Naive thymus-derived CD8-positive, alpha-beta T cell (primary cell): ENCODE measurements at places on chromosomes 1 and 21. TPM values are rescaled to one million over a fixed set of nuclear protein-coding genes. Genes with fewer than 3 reads are reported as not detected.

PAPPA2 gene
- total RNA-seq = 0.47 TPM

GRCh38 chr1:109653306-109653705 lies 2.6 kb upstream of the GSTM4 start:
- DNase-seq = no peak

HTR6 gene
- total RNA-seq = not detected

DNA sequence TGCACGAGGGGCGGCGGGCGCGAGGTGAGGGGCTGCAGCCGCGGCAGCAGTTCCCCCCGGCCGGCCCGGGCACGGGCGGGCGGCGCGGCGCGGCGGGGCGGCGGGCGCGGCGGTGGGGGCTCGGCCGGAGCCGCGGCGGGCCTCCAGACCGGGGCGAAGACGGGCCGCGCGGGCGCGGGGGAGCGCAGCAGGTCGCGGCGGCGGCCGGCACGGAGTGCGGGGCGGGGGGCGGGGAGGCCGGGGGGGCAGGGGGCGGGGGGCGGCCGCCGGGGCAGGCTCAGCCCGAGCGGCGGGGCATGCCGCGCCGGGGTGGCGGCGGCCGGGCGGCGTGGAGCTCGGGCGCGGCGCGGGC lies 311 bp downstream of the IRF2BP2 start:
- no peak for DNase-seq

TMPRSS15 gene
- not detected for total RNA-seq

DNA sequence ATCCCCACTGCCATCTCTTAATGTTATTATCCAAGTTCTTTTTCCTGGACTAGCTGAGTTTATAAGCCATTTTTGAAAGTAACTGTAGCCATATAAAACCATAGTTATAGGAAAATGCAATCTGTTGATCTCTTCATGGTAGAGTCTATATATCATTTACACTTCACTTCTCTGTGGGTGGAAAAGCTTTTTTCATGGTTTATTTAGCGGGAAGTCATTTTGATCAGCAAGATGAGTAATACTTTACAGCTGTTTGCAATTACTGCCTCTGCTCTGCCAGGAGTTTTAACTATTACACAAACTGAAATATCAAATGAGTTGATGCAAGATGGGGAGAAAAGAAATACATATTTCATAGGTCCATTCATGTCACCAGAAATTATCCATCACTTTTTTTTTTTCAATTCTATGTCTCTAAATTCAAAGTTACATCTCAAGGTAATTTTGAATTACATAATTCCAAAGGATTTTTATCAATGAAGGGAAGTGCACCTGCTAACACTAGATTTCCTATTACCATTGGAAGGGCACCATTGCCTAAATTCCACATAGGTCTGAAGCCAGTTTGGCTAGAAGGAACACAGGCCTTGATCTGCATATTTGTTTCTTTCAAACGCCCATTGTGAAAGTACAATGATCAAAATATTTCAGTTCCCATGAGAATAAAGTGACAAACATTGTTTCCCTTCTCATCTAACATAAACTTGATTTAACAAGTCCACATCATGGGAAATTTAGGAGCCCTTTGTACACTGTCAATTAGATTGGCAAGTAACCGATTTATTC lies 296.7 kb downstream of the ZNF326 start:
- DNase-seq = no peak

SH3BGR gene
- 3.5 TPM for total RNA-seq

DNA sequence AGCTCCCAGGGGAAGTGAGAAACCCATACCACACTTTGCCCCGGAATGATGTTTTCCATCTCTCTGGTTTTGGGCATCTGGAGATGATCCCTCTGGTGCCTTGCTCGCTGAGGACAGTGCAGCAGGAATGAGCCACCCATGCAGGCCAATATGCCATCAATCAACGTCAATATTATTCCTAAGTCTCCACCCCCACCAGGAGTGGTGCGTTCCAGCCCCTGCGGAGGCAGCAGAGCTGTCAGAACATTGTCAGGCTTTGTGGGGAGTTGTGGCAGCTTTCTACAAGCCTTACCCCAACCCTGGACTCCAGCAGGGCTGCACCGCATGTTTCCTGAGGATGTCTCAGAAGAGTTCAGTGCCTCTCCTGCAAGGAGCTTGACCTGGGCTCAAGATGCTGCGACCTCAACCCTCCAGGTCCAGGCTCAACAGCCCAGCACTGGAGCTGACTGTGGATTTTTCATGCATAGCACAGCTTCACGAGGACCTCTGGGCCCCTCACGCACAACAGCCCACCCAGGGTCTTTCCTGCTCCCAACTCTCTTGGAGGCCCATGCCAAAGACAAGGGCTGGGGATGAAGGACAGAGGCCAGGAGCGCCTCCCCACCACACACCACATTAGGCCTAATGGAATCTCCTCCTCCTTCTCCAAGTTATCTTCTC lies 67.5 kb downstream of the PSMG1 start:
- no peak for DNase-seq

- no peak for DNase-seq
These were observed 8.0 kb downstream of the SDHB start for GRCh38 chr1:17045634-17046333.

- DNase-seq = no peak
These were observed 323.0 kb upstream of the PLD5 start for GRCh38 chr1:242847390-242847993.

- DNase-seq = no peak
These were observed 2.8 kb downstream of the ALDH4A1 start for GRCh38 chr1:18899363-18900049.

- no peak for DNase-seq
These were observed 774 bp upstream of the ANGPTL7 start for GRCh38 chr1:11188381-11188780.

PEAR1 gene
- not detected for total RNA-seq

- no peak for DNase-seq
These were observed 218.5 kb upstream of the ZC3H12A start for GRCh38 chr1:37255868-37256267.

DNA sequence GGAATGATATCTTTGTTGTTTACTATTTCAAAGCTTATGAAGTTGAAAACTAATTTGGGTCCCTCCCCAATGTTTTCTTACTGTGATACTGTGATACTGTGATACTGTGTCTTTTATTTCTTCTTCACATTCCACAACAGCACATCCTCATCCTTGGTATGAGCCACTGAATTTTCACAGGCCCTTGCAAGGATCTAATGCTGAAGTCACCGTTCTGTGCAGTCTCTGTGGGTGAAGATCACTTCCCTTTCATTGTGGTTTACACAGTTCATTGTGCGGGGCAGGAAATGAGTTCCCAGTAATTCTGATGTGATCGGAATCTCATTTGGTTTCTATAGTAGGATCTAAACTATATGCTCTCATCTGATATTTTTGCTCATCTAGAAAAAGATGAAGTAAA lies 32.1 kb upstream of the PAXBP1 start:
- no peak for DNase-seq

DNA sequence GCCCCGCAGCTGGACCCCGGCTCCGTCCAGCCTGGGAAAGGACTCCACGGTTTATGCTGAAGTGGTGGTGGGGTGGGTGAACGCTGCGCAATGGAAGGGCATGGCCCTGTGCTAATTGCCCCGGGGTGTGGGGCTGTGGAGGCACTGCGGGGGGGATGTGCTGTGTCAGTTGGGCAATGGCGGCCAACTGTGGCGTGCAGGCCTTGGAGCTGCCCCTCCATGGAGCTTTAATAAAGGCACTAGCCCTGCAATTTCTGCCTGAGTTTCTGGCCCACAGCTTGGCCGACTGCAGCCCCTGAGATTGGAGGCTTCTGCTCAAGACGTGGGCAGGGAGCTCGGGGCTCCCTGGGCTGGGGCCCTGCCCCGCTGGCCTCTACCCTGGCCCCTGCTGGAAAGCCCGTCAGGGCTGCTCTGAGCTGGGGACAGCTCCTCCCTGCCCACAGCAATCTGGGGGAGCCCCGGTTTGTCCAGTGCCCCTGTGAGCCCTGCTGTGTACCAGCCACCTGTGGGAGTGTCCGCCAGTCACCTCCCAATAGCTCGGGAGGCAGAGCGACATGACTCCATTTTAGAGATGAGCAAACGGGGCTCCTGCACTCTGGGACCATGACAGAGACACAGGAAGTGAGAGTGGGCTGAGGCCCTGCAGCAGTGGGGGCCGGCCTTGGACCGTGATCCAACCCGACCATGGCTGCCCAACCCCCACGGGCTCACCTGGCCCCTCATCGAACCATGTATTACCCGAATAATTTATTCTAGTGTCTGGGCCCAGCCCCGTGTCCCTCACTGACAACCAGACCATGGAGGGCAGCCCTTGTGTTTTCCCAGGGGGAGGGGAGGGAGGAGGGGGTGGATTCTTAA lies 8.7 kb upstream of the TNFRSF14 start:
- DNase-seq = peak; percentile 52

DNA sequence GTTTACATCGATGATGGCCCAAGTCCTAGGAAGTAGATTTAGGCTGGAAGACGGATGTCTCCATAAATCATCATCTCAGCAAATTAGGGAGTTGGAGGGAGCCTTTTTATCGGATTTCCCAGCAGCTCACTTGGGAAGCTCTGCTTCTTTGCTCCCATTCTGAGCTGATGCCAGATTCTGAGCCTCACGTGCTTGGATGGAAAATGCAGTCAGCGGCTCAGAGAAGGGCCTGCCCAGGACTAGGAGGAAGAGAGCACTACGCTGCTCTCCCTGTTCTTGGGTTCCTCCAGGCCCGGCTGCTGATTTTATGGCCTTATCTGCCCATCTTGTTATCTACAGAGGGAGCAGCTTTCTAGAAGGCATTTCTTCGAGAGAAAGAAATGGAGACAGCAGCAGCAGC lies 42.0 kb downstream of the UBIAD1 start:
- DNase-seq = no peak

DCAF8 gene
- 256 TPM for total RNA-seq

LHX8 gene
- total RNA-seq = not detected

OPRD1 gene
- total RNA-seq = not detected

- DNase-seq = no peak
These were observed 347.7 kb downstream of the TGFB2 start for GRCh38 chr1:218692808-218693207.

DNA sequence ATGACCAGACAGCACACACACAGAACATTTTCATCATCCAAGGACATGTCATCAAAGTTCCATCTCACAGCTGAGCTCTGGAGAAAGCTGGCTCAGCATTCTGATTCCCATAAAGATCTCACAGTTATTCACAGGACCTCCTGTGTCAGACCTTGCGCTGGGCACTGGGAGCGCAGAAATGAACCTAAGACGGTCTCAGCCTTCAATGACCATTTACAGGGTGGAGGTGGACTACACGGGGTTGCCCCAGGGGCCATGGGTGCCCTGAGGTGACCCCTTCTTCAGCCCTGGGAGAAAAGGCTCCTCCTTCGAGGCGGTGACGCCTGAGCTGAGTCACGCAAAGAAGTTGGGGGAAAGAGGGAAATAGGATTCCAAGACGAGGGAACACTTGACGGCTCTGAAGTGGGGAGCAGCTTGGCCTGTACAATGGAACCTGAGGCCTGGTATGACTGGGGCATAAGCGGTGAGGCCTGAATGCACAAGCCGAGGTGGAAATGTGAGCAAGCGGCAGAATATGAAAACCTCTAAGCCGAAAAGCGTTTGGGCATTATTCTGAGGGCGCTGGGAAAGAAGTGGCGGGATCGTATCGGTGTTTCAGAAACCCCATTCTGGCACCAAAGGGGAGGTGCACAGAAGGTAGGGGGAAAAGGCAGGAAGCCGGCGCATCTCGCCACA lies 797 bp downstream of the CC2D1B start:
- DNase-seq = no peak

DNA sequence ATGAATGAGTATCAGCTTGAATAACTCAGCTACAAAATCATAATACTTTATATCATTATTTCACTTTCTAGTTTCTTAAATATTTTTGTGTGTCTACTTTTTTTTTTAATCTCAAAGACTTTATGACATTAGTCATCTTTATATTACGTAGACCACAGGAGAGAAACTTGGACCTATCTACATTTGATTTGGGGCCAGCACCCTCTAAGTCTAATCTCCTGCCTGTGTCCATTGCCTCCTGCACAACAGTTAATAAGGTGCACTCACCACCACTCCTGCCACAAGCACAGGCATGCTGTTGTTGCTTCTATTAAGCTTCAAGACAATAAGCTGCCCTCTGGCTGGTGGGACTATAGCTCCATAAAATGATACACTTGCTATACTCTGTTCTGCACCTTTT lies 70.4 kb downstream of the DIRAS3 start:
- DNase-seq = no peak
